ENCODE measurements at places on chromosomes 3 and 15. TPM values are rescaled to one million over a fixed set of nuclear protein-coding genes. Genes with fewer than 3 reads are reported as not detected.

GRCh38 chr3:46365041-46365440 is 5.7 kb upstream of the CCR5 start:
- DNase-seq: no peak

GRCh38 chr3:77042882-77043281 is 3.0 kb downstream of the ROBO2 start:
- DNase-seq: peak; percentile 44

DNA sequence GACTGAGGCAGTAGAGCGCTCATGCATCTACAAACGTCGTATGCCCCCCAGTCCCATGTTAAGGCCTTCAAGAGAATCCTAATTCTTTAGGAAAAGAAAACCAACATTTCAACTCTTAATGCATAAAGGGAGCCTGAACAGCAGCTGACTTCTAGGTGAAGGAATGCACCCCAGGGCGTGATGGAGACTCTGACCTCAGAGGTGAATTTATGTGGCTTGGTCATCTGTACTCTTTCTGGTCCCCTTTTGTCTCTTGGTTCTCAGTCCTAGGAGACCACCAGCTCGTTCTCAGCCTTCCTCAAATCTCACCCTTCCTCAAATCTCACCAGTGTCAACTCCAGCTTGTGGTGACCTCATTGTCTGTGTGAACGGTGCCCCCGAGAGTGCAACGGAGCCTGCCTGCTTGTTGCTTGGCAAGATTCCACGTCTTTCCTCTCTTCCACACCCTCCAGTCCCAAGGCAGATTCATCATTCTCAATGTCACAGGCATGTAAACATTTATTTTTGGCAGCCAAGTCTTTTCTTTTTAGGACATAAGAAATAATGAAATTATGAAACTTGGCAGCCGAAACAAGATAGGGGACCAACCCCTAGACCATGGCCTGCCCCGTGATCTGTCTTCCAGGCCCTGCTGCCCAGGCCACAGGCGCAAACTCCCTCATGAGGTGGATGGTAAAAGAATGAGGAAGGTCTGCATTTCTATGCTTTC is 166.2 kb downstream of the ADAMTS17 start:
- DNase-seq: no peak

DNA sequence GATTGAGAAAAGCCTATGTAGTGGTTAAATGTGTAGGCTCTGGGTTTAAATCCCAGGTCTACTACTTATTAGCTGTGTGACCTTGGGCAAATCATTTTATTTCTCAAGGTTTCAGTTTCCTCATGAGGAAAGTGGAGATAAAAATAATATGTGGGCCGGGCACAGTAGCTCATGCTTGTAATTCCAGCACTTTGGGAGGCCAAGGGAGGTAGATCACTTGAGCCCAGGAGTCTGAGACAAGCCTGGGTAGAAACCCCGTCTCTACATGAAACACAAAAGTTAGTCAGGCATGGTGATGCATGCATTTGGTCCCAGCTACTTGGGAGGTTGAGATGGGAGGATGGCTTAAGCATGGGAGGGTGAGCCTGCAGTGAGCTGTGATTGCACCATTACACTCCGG is 8.4 kb downstream of the SEMA5B start:
- no peak for DNase-seq

GRCh38 chr15:94743668-94744067 is 512.3 kb downstream of the MCTP2 start:
- DNase-seq: no peak

GRCh38 chr15:28960979-28961378 is 75.2 kb downstream of the APBA2 start:
- DNase-seq: no peak

DNA sequence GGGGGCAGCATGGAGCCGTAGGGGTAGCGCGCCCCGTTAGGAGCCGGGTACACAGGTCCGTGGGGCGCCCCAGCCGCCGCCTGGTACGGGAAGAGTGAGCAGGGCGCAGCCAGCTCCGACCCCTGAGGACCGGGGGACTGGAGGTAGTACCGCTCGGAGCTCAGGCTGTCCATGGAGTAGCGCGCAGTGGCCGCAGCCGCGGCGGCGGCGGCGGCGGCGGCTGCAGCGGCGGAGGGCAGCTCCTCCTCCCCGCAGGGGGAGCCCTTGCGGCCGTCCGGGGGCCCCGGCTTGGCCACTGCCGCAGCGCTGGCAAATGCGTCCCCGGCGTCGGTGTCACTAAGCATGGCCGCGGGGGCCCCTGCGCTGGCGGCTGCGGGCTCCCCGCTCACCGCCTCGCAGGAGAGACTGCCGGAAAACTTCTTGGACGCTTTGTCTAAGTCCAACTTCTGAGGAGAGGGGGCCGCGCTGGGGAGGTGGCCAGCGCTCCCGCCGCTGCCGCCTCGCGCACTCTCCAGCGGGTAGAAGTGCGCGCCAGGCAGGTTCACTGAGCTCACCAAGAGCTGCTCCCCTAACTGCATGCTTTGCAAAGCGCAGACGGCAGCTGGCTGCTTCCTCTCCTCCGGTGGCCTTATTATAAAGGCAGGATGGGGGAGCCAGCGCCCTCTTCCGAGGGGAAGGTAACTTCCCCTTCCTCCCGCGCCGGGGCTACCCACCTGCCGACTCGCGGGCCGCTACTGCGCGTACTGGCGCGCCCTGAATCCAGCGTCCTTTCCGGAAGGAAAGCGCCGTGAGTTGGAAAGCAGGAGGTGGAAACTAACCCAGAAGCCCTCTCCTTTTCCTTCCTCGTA is at the start of gene EOMES:
Gene EOMES (minus strand): TSS at position 607 of the 848 bp plus-strand sequence. CDS start 29 bp downstream, at position 578.
- DNase-seq: peak; percentile 63

DNA sequence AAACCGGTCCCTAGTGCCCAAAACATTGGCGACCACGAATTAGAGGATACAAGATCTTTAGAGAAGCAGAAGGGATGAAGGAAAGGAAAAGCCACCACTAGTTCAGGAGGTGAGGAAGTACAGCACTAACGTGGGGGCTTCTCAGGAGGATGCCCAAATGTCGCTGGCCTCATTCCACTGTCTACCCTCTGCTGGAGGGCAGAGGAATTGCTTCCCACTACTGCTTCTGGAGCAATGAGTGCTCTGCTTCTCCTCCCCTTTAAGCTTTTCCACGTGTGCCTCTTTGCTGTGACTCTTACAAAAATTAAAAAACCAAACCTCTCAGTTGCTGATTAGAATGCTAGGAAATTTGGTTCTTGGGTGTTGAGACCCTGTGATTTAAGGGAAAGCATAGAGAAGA is 281.3 kb downstream of the CLSTN2 start:
- peak; percentile 41 for DNase-seq

- no peak for DNase-seq
These were observed 15.2 kb downstream of the TPM1 start for GRCh38 chr15:63057468-63058345.

- DNase-seq: no peak
These were observed 109.0 kb downstream of the SERPINI1 start for GRCh38 chr3:167844528-167844927.

DNA sequence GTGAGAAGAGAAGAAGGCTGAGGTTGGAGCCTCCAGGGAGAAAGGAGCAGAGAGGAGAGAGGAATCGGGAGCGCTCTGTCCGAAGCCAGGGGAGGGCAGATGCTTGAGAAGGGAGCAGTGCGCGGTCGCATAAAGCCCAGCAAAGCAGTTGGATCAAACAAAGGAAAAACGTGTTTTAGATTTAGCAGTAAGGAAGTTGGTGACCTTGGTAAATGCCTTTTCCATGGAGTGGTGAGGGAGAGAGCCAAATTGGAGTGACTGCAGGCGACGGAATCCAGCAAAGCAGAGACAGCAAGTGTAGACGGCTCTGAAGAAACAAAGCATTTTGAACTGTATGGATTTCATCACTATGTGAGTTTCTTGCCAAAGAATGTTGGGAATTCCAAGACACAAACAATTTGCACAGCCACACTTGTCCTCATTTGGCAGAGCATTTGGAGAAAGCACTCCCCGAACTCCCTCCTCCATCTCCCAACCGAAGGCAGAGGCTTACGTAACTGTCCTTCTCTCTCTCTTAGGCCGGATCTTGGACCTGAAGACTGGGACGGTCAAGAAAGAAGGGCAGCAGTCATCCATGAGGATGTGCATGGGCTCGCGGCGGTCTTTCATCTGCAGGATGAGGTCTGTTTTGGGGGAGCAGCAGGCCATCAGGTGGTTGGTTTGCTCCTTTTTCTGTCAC is 103.6 kb downstream of the ARNT2 start:
- no peak for DNase-seq

- DNase-seq: no peak
These were observed 140.4 kb downstream of the GABRB3 start for GRCh38 chr15:26632500-26632899.

GRCh38 chr15:55221090-55222011 is 24.6 kb upstream of the RSL24D1 start:
- peak; percentile 11 for DNase-seq

The MAPKAPK3 gene
- 15.8 TPM for total RNA-seq

The IQCF5 gene
- not detected for total RNA-seq

The MBD4 gene
- 43.7 TPM for total RNA-seq

The IMP3 gene
- total RNA-seq: 84.5 TPM

The GALNT15 gene
- total RNA-seq: not detected

The NLGN1 gene
- total RNA-seq: 0.39 TPM
